ENCODE measurements at places on chromosomes 5 and 9.

- no peaks in the 10 kb centered on the region for H3K36me3 ChIP-seq
- no peaks in the 10 kb centered on the region for H3K4me1 ChIP-seq
- H3K27ac ChIP-seq = no peak overlapping the region
- no peak for DNase-seq
- no peaks in the 10 kb centered on the region for H3K27me3 ChIP-seq
- no peak overlapping the region for H3K4me3 ChIP-seq
Observed at GRCh38 chr9:7509576-7510145, 289.9 kb downstream of the DMAC1 start.

DNA sequence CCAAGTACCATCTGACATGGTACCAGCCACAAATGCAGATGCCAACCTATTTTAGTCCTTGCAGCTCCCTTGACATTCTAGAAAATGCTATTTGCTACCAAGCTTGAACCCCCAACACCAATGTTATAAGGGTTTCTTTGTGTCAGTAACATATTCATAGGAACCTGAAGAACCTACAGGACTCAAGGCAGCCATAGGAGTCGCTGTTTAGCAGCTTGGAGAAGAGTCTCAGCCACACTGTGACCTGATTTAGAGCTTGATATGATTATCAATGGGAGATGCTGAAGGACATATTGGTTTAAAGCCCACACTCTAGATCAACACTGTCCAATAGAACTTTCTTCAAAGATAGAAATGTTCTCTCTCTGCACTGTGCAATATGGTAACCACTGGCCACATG is 6.4 kb upstream of the ZFR start:
- no peaks in the 10 kb centered on the region for H3K4me1 ChIP-seq
- H3K27me3 ChIP-seq = no peaks in the 10 kb centered on the region
- DNase-seq = no peak
- H3K27ac ChIP-seq = no peak overlapping the region
- no peak overlapping the region for H3K4me3 ChIP-seq

DNA sequence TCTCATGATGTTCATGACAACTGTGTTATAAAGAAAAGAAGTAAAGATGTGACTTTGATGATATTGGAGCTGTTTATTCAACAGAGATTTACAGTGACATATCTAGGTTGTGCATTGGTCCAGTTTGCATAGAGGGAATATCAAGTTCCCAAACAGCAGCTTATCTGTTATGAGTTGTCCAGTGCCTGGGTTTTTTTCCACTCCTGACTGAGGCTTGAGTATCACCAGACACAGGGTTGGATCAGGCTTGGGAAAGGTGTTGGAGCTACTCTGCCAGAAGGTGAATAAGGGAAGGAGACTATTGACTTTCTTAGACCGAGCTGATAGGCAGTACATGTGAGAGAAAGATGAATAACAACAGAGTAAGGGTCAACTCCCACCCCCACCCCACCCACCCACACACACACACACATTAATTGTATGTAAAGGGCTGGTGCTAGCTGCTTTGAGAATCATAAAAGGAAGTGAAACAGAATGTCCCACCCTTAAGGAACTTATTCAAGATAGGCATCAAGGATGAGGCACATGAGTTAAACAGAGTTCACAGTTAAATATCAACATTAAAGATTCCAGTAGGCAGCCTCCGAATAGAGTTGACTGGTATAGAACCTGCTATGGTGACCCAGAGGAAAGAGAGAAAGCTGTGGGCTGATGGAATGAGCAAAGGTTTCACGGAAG is 33.0 kb upstream of the RASGRF2 start:
- no peaks in the 10 kb centered on the region for H3K4me1 ChIP-seq
- no peak overlapping the region for H3K4me3 ChIP-seq
- H3K36me3 ChIP-seq = no peaks in the 10 kb centered on the region
- H3K27ac ChIP-seq = no peak overlapping the region
- DNase-seq = no peak

DNA sequence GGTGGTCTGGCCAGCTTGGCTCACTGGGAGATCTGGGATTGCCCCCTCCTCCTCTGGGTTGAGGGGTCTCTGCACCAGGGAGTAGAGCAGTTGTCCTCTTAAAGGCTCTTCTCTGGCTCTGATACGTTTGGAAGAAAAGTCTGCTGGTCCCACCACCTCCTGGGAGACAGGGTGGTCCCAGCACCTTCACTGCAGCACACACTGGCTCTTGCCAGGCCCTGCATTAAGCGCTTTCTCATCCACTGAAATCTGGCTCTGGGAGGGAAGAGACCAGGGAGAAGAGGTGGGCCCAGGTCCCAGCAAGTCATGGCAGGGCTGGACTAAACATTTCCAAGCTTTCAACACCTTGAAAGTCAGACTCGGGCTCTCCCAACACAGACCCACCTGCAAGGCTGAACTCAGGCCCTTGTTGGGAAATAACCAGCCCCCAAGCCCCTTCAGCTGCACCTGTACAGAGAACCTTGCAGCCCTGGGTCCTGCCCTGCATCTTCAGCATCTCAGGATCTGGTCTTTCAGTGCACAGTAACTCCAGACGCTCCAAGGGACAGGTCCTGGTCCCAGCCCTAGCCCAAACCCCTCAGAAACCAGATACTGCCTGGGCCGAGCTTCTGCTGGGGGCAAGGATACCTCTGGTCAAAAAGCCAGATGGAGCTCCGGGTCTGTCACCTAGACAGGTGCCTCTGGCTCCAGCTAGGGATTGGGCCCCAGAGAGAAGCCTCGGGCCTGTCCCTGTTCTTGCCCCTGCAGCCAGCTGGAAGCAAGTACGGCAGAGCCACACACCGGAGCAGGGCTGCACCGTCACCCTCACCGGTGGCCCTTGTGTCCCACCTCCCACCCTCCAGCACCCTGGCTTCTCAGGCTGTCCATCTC is 134.5 kb downstream of the DAB2IP start:
- H3K4me3 ChIP-seq = no peak overlapping the region
- H3K4me1 ChIP-seq = no peaks in the 10 kb centered on the region
- DNase-seq = no peak
- H3K27me3 ChIP-seq = no peaks in the 10 kb centered on the region
- H3K36me3 ChIP-seq = no peaks in the 10 kb centered on the region

GRCh38 chr9:89601856-89602562 is 2.8 kb upstream of the GADD45G start:
- H3K4me3 ChIP-seq = no peak overlapping the region
- peaks cover 27% of the 10 kb centered on the region for H3K4me1 ChIP-seq
- H3K27ac ChIP-seq = no peak overlapping the region
- peaks cover 7% of the 10 kb centered on the region for H3K27me3 ChIP-seq
- no peaks in the 10 kb centered on the region for H3K36me3 ChIP-seq

- no peaks in the 10 kb centered on the region for H3K4me1 ChIP-seq
- H3K27ac ChIP-seq = no peak overlapping the region
- no peaks in the 10 kb centered on the region for H3K27me3 ChIP-seq
- no peaks in the 10 kb centered on the region for H3K36me3 ChIP-seq
- no peak overlapping the region for H3K4me3 ChIP-seq
Observed at GRCh38 chr5:80711938-80712337, 57.2 kb upstream of the DHFR start.

- no peak overlapping the region for H3K4me3 ChIP-seq
- H3K36me3 ChIP-seq = no peaks in the 10 kb centered on the region
- DNase-seq = no peak
- H3K27ac ChIP-seq = no peak overlapping the region
- no peaks in the 10 kb centered on the region for H3K27me3 ChIP-seq
Observed at GRCh38 chr9:95224376-95225019, 93.0 kb downstream of the FANCC start.

DNA sequence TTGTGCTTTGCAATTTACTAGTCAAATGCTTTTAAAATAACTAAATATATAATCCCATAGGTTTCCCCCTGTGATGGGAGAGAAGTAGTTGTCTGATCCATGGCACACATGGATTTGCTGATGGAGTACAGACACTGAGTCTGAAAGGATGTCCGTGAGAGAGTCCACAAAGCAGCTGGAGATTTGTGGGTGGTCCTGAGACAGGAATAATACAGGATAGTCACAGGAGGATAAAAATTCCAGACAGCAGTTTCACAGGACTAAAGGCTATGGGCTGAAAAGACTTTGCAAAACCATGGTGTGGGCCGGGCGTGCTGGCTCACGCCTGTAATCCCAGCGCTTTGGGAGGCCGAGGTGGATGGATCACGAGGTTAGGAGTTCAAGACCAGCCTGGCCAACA is 58.7 kb upstream of the ZFR start:
- no peak overlapping the region for H3K27ac ChIP-seq
- no peak overlapping the region for H3K4me3 ChIP-seq
- H3K4me1 ChIP-seq = peaks cover 8% of the 10 kb centered on the region

- no peak overlapping the region for H3K27ac ChIP-seq
- no peaks in the 10 kb centered on the region for H3K36me3 ChIP-seq
- peaks cover 4% of the 10 kb centered on the region for H3K4me1 ChIP-seq
- H3K27me3 ChIP-seq = no peaks in the 10 kb centered on the region
- no peak overlapping the region for H3K4me3 ChIP-seq
Observed at GRCh38 chr5:62273687-62274086, 32.3 kb upstream of the KIF2A start.

DNA sequence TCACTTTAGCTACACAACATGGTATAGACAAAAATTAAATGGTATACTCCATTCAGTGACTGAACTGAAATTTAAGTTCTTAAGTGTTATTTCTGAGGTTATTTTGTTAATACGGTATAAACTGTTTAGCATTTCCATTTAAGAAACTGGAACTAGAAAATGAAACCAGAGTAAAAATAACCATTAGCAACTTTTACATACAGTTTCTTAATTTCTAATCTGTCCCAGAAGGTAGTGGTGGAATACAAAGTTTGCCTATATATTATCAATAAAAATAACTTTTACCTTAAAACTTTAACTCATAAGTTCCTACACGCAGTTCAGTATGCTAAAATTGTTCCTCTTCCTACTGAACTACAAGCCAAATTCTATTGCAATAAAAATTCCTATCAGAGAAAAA is 10.3 kb downstream of the GOLPH3 start:
- H3K4me1 ChIP-seq = peaks cover 30% of the 10 kb centered on the region
- no peak overlapping the region for H3K4me3 ChIP-seq
- H3K27me3 ChIP-seq = no peaks in the 10 kb centered on the region
- peaks cover 4% of the 10 kb centered on the region for H3K36me3 ChIP-seq
- no peak overlapping the region for H3K27ac ChIP-seq
- DNase-seq = no peak

DNA sequence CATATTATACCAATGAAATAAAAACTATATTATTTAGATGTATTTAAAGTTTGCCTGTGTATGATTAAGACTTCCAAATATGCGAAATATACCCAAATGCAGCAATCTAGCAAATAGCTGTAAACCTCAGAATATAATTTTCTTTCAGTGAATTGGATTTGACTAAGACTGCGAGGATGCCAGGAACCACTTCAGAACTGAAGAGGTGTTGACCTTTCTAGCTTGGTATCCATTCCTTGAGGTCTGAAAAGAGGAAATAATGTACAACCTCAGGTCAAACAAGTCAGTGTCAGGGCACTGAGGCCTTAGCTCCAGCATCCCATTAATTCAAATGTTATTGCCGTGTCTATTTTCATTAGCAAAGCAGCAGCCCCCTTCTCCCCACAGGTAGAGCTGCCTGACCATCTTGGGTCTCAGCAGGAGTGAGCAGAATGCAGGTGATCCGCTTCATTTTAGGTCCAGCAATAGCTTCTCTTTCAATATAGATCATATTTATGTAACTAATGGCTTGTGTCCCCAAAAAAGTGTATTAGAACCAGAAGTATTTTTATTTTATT is 100.0 kb downstream of the KIAA1958 start:
- no peaks in the 10 kb centered on the region for H3K27me3 ChIP-seq
- H3K4me3 ChIP-seq = no peak overlapping the region
- no peaks in the 10 kb centered on the region for H3K36me3 ChIP-seq
- DNase-seq = no peak
- H3K4me1 ChIP-seq = no peaks in the 10 kb centered on the region

DNA sequence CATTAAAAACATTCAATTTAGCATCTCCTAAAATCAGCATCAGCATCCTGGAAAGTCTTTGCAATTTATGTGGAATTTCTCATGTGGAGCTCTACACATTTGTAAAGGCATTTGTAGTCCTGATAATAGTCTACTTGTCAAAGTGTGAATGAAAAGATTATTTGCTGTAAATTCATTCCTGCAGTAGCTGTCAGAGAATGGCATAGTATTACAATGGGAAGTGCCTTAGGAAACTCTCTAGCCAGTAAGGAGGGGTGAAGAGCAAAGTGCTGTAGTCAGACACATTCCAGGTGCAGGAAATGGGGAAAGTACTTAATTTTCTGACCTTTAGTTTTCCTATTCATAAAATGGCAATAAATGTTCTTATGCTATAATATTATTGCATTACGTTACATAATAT is 627.9 kb downstream of the KCTD16 start:
- no peak overlapping the region for H3K4me3 ChIP-seq
- H3K36me3 ChIP-seq = no peaks in the 10 kb centered on the region
- no peaks in the 10 kb centered on the region for H3K27me3 ChIP-seq
- no peaks in the 10 kb centered on the region for H3K4me1 ChIP-seq

GRCh38 chr9:113705306-113705927 is 170.7 kb upstream of the ZNF618 start:
- H3K4me3 ChIP-seq = no peak overlapping the region
- H3K27ac ChIP-seq = no peak overlapping the region
- H3K4me1 ChIP-seq = no peaks in the 10 kb centered on the region

DNA sequence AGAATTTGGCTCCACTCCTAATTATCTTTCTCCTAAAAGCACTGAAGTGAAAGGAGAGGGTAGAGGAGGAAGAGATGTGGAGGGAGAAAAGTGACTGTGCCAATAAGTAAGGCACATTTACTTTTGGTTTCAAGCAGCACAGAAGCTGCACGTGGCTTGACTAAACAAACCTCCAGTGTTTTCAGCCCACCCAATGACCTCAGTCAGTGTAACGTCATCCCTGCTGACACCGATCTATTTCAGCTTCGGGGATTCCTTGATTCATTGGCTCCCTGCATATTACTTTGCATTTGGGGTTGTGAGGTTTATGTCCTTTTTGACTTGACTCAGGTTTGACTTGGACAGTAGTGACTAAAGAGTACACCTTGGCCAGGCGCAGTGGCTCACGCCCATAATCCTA is 35.6 kb upstream of the NIM1K start:
- H3K4me3 ChIP-seq = no peak overlapping the region
- DNase-seq = no peak
- peaks cover 4% of the 10 kb centered on the region for H3K36me3 ChIP-seq

DNA sequence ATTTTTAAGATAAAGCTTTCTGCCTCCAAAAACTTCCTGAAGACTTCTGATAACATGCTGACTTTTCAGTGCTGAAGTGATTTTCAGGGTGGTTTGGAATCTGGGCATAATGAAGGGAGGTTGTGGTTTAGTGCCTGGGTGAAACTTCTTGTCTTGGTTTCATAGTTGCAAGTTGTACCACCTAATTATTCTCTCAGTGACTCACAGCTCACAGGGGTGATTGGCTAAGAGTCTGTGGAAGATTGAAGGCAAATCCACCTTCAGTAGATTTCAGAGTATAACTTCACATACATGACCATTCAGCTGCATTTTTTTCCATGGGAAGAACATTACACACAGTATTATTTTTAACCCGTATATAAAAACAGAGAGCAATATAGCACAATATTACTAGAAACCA is 199.9 kb downstream of the PTTG1 start:
- H3K4me3 ChIP-seq = no peak overlapping the region
- H3K27me3 ChIP-seq = no peaks in the 10 kb centered on the region
- H3K27ac ChIP-seq = no peak overlapping the region
- H3K36me3 ChIP-seq = no peaks in the 10 kb centered on the region

- H3K4me1 ChIP-seq = peaks cover 5% of the 10 kb centered on the region
- no peaks in the 10 kb centered on the region for H3K36me3 ChIP-seq
- H3K4me3 ChIP-seq = peak overlapping the region; percentile 48
- peak; percentile 68 for DNase-seq
- no peak overlapping the region for H3K27ac ChIP-seq
Observed at GRCh38 chr9:6080154-6080716, 64.8 kb upstream of the RANBP6 start.
